ENCODE measurements at places on chromosomes 11 and 22.

DNA sequence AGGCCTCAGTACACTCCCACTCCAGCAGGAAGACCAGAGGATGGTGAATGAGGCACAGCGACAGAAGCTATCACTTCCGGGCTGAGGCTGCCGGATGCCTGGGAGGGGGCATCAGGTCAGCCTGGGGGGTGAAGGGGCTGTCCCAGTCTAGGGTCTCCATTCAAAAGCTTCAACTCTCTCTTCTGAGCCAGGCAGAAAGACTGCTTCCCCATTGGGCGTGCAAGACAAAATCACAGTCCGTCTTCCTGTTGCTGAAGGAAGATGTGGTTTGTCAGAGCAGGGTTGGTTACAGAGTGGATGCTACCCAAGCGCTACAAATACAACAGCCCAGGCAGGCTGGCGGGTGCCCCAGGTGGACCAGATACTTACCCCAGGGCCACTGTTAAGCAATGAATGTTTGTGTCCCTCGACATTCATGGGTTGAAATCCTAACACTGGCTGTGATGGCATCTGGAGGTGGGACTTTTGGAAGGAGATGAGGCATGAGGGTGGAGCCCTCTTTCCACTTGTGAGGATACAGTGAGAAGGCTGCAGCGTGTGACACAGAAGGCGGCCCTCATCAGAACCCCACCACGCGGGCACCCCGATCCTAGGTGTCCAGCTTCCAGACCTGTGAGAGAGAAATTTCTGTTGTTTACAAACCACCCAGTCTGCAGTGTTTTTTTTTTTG, 12.0 kb downstream of the UPK3A start:
- no peak for DNase-seq

DNA sequence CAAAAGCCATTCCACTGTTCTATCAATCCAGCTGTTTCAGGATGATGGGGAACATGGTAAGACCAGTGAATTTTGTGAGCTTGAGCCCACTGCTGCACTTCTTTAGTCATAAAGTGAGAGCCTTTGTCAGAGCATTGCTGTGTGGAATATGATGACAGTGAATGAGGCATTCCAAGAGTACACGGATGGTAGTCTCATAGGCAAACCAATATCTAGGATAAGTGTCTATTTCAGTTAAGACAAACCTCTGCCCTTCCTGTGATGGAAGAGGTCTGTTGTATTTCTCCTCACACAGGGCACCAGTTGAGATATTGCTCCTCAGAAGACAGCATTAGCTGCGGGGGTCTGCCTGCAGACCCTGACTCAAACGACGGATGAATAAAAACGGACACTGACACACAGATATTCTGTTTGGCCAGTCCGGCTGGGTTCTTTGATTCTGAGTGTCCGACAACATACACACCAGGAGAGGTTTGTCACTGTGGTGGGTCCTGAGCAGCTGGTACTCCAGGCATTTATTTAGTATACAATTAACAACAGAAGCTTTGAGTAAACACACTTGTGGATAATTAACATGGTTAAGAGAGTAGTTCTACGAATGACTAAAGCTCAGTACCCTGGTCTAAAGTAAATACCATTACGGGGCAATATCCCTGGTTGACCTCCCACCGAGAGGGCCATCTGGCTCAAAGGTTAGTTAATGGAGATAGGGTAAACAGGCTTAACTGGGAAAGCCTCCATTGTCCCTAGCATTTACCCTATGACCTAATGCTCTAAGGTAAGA, 121.7 kb downstream of the ZNF280B start:
- DNase-seq: no peak

- no peak for DNase-seq
These were observed 36.8 kb upstream of the TP53I11 start for GRCh38 chr11:44987506-44987905.

GRCh38 chr11:413120-414081, 1.4 kb downstream of the SIGIRR start:
- DNase-seq: no peak

DNA sequence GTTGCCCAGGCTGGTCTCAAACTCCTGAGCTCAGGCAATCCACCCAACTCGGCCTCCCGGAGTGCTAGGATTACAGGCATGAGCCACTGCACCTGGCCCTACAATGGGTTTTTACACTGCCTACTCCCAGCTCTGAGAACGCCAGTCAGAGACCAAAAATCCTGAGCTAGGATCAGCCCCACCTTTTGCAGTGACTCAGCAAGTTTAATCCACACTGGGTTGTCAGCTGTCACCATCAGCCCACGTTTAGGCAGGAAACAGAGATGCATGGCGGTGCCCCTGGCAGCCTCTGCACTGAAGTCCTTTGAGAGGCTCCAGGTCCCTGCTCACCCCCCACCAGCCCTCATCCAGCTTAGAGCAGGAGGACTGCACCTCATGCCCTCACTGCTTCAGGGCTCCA, 117.6 kb downstream of the ARHGAP8 start:
- DNase-seq: peak; percentile 63

DNA sequence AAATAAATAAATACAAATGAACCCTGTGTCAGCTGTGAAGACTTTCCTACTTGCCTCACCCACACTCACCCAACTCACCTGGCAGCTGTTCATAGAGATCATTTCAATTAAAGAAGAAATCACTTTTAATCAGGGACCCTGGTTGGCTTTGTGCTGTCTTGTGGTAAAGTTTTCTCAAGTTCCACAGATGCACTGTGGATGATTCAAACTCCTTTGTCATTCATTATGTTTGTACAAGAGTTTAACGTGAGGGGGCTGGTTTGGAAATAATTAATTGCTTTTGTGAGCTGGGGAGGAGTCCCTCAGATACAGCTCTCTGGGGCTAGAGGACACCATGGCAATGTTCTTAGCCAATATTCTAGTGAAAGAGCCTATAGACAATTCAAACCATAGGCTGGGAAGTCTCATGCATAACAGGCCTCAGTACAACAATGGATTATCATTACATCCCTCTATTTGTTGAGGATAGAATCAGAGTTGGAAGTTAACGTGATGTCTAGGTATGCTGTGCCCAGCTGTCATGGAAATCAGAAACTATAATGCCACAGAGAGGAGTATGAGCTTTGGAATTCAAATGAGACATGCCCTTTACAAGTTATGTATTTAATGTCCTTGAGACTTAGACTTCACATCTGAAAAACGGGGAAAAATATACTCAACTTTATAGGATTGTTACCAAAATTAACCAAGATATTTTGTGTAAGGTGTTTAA, 698.5 kb downstream of the KCNA4 start:
- peak; percentile 33 for DNase-seq

GRCh38 chr11:97033178-97033577, 643.4 kb downstream of the JRKL start:
- no peak for DNase-seq

DNA sequence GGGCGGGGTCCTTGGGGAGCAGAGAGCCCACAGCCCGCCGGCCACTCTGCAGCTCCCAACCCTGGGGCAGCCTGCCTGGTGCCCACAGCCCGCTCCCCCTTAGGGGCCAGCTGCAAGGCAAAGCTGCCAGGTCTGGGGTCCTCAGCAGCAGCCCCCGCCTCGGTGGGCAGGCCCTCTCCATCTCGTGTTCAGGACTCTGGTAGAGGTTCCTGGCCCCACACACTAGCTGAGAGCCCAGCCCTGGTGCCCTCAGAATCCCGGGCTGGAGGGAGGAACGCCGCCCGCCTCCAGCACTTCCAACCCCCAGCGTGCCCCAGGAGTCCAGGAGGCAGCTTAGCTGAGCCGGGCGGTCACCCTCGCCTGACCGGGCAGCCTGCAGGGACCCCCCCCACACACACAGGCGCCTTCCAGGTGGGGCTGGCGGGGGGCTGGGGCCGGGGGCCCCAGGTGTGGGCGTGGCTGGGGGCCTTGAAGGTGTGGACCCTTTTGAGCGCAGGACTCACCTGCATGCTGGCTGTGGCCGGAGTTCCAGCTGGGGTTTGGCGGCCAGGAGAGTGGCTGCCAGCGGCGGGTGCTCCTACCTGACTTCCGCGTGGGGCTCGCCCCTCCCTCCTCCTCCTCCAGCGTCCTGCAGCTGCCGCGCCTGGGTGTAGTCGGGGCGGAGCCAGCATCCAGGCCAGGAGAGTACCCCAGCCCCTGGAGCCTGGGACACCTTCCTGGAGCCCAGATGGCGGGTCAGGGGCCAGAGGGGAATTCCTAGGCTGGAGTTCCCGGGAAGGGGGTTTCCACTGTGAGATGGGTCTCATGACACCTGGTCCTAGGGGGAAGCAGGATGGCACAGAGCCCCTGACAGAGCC, at the start of gene ANO9:
TSS of gene ANO9 (minus strand) at position 594 of the 857 bp plus-strand sequence. CDS start at position 509, 85 bp downstream.
- DNase-seq: no peak

- DNase-seq: no peak
These were observed 59.4 kb upstream of the DRD2 start for GRCh38 chr11:113534625-113535024.

GRCh38 chr22:35879351-35879750, 149.3 kb downstream of the RBFOX2 start:
- no peak for DNase-seq

- no peak for DNase-seq
These were observed 14.2 kb downstream of the ATM start for GRCh38 chr11:108237058-108237481.

- no peak for DNase-seq
These were observed 718 bp downstream of the INTS5 start for GRCh38 chr11:62652161-62653006.

GRCh38 chr22:49650336-49651241, 177.1 kb downstream of the BRD1 start:
- no peak for DNase-seq

GRCh38 chr11:111774955-111775710, 8.9 kb upstream of the PPP2R1B start:
- DNase-seq: no peak

DNA sequence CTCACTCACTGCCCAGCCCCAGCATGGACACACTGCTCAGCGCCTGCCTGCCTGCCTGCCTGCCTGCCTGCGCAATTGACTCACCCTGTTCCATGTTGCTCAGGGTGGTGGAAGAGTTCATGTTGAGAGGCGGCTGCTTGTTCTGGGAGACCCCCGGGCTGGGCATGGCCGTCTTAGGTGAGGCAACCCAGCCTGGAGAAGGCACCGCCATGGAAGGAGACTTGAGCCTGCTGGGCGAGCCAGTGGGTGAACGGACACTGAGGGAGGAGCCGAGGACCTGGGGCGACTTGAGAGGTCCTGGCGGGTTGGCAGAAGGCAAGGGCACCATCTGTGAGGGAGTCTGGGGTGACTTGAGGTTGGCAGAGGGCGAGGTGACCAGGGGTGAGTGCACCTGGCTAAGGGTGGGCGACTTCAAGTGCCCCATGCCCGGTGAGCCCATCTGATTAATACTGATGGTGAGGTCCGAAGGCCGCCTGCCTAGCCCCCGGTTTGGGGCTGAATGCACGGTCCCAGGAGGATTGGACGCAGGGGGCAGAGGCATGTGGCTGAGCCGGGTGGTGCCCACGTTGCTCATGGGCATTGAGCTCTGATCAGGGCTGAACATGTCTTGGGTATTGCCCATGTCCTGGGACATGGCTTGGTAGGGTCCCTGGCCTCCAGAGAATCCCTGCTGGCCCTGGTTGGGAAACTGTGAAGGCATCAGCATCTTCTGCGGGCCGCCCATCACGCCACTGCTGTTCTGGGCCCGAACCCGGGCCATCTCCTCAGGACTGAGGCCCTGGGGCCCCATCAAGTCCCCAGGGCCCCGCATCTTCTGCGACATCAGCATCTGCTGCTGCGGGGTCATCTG, 17.1 kb downstream of the CXCR5 start:
- DNase-seq: no peak

DNA sequence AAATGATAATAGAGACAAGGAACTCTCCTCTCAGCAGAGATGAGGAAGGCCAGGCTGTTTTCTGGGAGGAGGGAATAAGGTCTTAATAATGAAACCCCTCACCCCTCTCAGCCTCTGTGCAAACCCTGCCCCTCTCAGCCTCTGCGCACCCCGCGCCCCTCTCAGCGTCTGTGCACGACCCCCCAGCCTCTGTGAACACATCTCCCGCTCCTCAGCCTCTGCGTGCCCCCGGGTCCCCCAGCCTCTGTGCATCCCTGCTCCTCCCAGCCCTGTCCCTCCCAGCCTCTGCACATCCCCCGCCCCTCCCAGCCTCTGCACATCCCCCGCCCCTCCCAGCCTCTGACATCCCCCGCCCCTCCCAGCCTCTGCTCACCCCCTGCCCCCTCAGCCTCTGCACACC, 837.8 kb downstream of the TBC1D22A start:
- DNase-seq: no peak

DNA sequence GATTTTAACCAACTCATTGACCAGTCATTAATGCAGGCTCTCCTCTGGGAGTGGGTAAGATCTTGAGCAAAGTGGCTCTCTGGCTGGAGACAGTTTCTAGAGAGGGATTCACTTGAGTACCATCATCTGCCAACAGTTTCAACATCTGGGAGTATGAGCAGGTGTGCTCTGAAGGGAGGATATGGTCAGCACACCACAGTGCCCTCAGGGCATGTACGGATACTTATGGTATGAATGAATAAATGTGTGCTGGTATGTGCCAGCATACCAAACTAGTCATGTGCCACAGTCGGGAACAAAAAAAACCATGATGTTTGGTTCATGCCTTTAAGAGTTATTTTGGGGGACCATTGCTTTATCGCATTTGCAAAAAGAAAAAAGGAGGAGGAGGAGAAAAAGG, 1197.5 kb upstream of the TENM4 start:
- DNase-seq: no peak

GRCh38 chr11:10379426-10379825, 74.6 kb downstream of the ADM start:
- no peak for DNase-seq

DNA sequence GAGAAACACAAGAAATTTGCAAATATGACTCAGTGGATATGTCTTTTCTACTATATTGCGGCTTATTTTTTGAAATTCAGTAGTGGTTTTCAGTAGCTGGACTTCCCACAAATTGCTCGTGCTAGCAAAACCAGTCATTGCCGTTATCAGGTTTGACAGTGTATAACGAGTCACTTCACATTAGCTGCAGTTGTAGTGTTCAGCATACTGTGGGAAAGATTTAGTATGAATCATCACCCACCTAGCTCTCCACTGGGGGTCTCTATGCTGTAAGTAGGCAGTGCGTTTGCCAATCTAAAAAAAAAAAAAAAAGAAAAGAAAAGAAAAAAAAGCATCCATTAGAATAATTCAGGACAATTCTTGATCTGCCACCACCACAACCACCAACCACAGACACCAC, 1318.9 kb downstream of the LRRC4C start:
- DNase-seq: no peak

DNA sequence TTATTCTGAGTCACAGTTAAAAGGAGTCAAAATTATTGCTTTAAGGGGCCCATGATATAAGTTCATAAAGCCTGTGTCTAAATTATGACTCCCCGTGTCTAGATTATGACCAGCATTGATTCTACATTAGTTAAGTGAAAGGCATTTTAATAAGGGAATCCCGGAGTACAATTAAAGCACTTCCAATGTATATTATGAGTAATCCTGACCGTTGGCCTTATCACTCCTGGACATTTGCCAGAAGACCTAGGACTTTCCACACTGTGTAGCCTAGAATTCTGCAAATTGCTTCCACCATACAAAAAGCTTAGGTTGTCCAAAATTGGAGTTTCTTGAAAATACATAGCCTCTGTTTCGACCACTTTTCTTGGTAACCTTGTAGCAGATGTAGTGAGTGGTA, 1292.6 kb downstream of the LRRC4C start:
- no peak for DNase-seq

GRCh38 chr11:75562836-75563484, 907 bp downstream of the SERPINH1 start:
- no peak for DNase-seq

GRCh38 chr11:120863359-120863758, 160.5 kb upstream of the TBCEL start:
- no peak for DNase-seq
